Activated naive CD4-positive, alpha-beta T cell treated with Interleukin-2 at 50 U/mL for 16 hours (primary cell): ENCODE measurements at places on chromosomes 3 and 15.

GRCh38 chr15:77667338-77668234, 34.9 kb upstream of the LINGO1 start:
- no peak for DNase-seq

GRCh38 chr15:61829514-61829889, 230.7 kb downstream of the VPS13C start:
- DNase-seq, result no peak

- no peak for DNase-seq
Measured at GRCh38 chr3:127147291-127147885, 45.5 kb upstream of the PRR23E start.

DNA sequence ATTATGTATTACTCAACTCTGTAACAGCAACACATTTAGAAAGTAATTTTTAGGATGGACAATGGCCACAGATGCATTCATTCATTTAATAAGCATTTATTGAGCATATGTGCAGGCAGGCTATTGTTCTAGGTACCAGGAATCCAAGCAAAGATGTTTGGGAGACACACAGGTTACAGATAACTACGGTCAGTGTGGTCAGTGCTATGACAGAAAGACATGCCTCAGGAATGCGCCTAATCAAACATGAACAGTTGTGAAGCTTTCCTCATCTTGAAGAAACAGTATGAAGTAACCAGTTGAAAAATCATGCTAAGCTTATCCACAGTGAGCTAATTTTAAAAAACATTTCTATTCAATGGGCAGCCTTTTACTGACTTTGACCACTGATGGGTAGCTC, 155.4 kb upstream of the CCDC54 start:
- no peak for DNase-seq

GRCh38 chr15:81157195-81157938, 23.3 kb downstream of the CFAP161 start:
- DNase-seq, result no peak

GRCh38 chr3:55523471-55523870, 36.4 kb upstream of the WNT5A start:
- DNase-seq, result no peak

- no peak for DNase-seq
Measured at GRCh38 chr3:72127844-72128243, 342.9 kb upstream of the PROK2 start.

DNA sequence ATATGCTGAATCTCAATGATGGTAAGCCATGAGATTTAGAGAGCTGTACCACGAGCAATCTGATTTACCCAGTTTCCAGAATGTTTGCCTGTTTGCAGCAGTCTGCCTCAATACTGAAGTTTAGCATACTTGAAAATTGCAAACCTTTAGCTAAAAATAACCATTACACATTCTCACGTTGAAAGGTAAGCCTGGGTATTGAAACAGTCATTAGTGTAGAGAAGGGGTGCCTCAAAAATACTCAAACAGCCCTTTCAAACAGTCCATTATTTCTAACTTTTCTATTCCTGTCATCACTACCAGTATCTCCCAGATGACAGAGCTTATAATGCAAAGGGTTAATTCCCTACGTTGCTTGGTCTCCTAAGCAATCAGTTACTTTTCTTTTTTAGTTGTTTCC, 111.8 kb upstream of the MBNL1 start:
- no peak for DNase-seq

DNA sequence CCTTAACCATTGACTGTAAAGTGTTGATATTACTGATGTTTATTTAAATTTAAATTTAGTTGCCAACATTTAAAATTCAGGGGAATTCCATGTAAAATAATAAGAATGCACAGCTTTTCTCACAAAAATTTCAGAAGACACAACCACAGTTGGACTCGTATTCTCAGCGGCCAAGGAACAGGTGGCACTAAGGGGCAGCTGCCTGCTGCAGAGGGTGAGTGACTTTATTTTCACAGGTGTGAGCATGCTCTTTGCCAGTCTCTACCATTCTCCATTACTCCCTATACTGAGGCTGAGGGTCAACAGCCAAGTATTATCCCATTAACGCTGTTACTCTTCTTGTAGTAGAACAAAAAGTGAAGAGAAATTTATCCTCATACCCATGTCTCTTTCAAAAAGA, 92.1 kb upstream of the GADL1 start:
- no peak for DNase-seq

GRCh38 chr3:160012108-160012507, 23.5 kb downstream of the IL12A start:
- no peak for DNase-seq

DNA sequence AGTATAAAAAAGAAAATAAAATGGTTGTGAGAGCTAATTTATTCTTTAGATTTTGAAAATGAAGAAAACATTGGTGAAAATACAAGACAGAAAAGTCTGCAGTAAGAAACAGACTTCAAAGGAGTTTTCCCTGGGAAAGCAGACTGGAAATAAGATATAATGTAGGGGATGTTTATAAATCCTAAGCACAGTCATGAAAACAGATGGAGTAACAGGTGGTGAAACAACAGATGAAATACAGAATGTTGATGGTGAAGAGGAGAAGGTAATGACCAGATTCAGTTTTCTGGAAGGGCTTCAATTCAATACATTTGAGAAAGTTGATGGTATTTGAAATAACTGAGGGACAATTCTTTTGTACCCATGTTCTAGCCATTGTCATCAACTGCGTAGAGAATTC, 353.9 kb downstream of the CHL1 start:
- no peak for DNase-seq

GRCh38 chr15:100831467-100831866, 48.2 kb upstream of the ALDH1A3 start:
- DNase-seq, result no peak

- peak; percentile 65 for DNase-seq
Measured at GRCh38 chr3:42190701-42191442, 75.1 kb downstream of the CCK start.

DNA sequence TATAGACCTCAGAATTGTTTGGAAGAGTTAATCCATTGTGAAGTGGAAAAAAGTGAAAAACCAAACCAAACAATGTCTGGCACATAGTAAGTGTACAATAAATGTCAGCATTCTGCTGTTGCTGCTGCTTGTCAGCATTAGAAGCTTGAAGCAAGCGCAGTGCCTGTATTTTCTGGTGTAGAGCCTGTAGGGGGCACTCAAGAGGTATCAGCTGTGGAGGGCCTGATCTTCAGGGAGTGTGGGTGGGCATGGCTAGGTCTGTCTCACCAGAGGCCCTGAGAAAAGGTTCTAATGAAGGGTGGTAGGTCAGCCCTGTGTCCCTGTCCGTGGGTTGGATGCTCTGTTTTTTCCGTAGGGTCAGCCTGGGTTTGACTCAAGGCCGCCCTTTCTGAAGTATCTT, 3.6 kb downstream of the ADAMTSL3 start:
- DNase-seq, result no peak

DNA sequence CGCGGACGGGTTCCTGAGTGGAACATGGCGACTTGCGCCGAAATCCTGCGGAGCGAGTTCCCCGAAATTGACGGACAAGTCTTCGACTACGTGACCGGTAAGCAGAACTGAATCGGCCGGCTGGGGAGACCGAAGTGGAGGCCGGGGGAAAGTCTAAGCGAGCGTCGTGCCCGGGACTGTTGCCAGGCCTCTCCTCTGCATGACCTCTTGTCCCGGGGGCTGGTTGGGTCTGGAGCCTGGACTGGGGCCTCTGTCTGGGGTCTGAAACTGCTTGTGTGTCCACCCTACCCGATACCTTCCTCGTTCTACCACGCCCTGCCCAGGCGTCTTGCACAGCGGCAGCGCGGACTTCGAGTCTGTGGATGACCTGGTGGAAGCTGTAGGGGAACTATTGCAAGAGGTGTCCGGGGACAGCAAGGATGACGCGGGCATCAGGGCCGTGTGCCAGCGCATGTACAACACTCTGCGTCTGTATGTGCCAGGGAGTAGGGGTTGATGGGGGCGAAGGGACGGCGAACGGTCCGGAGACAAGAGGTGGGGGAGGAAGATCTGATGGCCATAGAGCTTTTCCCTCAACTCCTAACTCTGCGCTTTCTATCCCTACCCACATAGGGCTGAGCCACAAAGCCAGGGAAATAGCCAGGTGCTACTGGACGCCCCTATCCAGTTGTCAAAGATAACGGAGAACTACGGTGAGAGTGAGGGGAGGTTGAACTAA, at the start of gene ABCF3:
Gene ABCF3, plus strand, starts transcription at position 16 of the 718 bp plus-strand sequence. Its CDS starts 9 bp downstream, at position 25.
- no peak for DNase-seq

GRCh38 chr3:9512456-9513045, 41.1 kb downstream of the LHFPL4 start:
- DNase-seq, result no peak

GRCh38 chr3:122560680-122561079, 3.4 kb downstream of the PARP9 start:
- DNase-seq, result peak; percentile 60

GRCh38 chr3:188000361-188000861, 153.5 kb upstream of the LPP start:
- no peak for DNase-seq

- DNase-seq, result no peak
Measured at GRCh38 chr3:134458406-134458945, 27.3 kb downstream of the ANAPC13 start.

GRCh38 chr3:64057231-64057630, 33.9 kb upstream of the PSMD6 start:
- DNase-seq, result no peak

DNA sequence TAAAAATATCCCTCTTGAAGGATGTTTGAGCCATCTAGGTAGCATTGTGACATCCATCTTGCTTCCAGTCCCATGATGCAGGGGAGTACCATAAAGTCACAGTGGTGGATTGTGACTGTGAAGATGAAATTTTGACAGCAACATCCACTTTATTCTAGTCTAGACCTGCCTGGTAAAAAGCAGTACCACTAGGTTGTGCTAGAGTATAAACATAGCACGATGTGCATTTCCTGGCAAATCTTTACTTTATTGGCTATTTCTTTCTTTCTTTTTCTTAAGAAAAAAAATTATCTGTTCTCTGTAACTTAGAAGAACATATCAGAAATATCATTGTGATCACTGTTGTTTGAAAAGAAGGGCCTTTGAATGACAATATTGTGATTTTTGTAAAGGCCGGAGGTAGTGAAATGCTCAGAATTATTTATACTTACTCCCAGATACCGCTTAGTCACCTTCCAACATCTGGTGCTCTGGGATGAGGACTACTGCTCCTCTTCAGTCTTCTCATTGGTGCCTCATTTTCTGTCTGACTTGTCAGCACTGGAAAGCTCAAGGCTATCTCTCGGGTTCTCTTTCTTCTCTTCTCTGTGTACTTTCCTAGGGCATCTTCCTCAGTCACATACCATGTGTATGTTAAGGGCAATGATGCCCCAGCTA, 35.6 kb downstream of the AGBL1 start:
- no peak for DNase-seq

- no peak for DNase-seq
Measured at GRCh38 chr3:5567113-5567512, 379.6 kb downstream of the EDEM1 start.

DNA sequence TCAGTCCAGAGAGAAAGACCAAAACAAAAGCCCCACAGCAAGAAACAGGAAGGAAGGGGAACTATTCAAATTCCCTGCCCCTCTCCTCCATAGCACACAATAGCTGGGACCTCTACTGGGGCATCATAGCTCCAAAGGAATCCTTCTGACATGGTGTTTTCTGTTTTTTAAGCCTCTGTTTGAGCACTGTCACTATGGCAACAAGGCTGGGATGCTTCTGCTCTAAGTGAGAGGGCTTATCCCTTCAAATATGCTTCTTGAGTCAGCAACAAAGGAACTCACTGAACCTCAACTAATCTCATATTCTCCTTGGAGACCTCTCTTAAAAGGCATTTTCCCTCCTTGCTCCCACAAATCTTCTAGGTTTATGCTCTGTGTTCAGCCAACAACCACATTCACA, 40.5 kb downstream of the MYLK start:
- DNase-seq, result no peak

DNA sequence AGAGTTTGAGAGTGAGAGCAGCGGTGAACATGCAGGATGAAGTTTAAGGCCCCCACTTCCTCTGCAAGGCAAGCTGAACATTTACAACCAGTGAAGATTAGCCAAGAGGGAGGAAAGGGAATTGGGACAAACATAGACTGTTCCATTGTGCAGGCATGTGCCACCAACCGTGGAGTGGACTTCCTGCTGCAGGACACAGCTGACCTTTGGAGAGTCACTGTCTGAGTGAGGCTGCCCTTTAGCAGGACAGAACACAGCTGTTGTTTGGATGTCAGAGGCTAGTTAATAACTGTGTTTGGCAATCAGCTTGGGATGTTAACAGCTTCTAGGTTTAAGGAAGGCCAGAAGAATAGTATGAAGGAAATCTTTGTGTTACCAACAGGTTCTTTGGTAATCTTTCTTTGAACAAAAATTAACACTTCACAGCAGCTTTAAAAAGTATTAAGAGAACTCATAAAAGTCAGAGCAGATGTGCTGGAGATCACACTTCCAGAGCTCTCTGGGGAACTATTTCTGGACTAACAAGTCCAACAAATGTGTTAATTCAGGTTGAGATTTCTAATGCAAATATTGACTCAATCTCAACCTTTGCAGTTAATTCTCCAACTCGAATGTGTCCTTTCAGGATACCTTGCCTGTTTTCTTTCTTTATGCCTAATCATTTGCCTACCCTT, 31.4 kb downstream of the CTDSPL start:
- DNase-seq, result no peak

DNA sequence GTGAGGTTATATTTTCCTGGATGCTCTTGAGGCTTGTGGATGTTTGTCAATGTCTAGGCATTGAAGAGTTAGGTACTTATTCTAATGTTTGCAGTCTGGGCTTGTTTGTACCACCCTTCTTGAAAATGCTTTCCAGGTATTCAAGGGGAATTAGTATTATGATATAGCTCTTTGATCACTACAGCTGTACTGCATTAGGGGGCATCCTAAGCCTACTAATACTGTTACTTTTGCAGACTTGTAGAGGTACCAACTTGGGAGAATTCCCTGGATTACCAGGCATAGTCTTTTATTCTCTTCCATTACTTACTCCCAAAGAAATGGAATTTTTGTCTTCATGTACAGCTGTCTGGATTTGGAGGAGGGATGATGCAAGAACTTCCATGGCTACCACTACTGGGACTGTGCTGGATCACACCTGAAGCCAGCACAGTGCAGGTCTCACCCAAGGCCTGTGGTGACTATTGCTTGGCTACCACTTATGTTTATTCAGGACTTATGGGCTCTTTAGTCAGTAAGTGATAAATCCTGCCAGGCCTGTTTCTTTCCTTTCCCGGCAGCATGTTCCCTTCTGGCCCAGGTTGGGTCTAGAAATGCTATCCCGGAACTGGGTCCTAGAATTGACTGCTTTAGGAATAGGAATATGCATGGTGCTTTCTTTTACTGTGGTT, 402.9 kb downstream of the IL20RB start:
- DNase-seq, result no peak

GRCh38 chr3:10527295-10528001, 22.1 kb upstream of the ATP2B2 start:
- DNase-seq, result no peak

GRCh38 chr3:177822681-177823096, 625.4 kb upstream of the TBL1XR1 start:
- no peak for DNase-seq

- DNase-seq, result no peak
Measured at GRCh38 chr15:33324609-33325008, 13.8 kb downstream of the RYR3 start.

GRCh38 chr15:67148196-67148701, 82.8 kb downstream of the SMAD3 start:
- DNase-seq, result no peak

GRCh38 chr3:71384837-71385716, 198.5 kb downstream of the FOXP1 start:
- no peak for DNase-seq

GRCh38 chr3:47578119-47578632, 489 bp downstream of the CSPG5 start:
- DNase-seq, result peak; percentile 45
